ENCODE measurements at places on chromosomes 13 and 19. TPM values are rescaled to one million over a fixed set of nuclear protein-coding genes. Genes with fewer than 3 reads are reported as not detected.

The DENND1C gene
- under 0.01 TPM for total RNA-seq

The LENG9 gene
- 24.5 TPM for total RNA-seq

The FCER2 gene
- not detected for total RNA-seq

The IFNL1 gene
- total RNA-seq = not detected

The ZNF569 gene
- total RNA-seq = 1.4 TPM

The COX6B2 gene
- total RNA-seq = 0.64 TPM

The MISP gene
- 76.4 TPM for total RNA-seq

The KDM4B gene
- total RNA-seq = 15.4 TPM

The DACT3 gene
- total RNA-seq = not detected

The MUC16 gene
- total RNA-seq = under 0.01 TPM

Measured in tracheal epithelial cell (primary cell).